ENCODE measurements at places on chromosomes 5 and 9. TPM values are rescaled to one million over a fixed set of nuclear protein-coding genes. Genes with fewer than 3 reads are reported as not detected.
A peak's percentile ranks its signal among the peaks of the same experiment; 100 is the strongest.

DNA sequence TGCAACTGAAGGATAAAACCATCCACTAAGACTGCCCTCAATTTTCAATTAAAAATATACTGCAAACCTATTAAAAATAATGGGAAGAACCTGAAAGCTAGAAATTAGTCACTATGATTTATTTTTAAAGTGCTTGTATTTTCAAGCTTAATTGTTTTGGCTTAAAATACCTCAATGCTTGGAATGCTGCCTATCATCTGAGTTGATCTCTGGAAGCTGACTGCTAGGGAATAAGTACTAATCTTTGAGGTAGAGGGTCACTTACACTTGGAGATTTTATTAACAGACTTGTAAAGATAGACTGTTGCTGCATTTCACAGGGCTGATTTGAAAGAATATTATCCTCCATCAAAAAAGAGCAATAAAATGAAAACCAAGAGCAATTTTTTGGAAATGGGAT, 6.2 kb downstream of the PCSK1 start:
- no peak for DNase-seq

DNA sequence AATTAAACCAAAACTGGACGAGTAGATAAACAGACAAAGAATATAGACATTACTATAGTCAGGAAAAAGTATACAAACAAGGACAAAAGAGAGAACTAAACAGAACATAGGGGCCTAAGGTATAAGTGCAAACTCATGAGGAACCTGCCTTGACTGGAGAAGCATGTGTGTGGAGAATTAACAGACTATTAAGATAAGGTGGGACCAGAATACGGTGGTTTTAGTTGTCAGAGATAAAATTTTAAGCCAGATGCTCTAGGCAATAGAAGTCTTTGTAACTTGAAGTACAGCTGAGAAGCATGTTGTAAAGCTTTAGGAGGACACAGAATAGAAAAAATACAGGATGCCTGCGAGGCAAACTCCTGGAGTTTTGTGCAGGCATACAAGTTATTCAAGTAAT, 707.1 kb downstream of the PTPRD start:
- DNase-seq, result no peak

SEMA6A gene
- total RNA-seq, result 121 TPM

GRCh38 chr9:37030611-37030939, 3.5 kb downstream of the PAX5 start:
- peak; percentile 66 for DNase-seq

DNA sequence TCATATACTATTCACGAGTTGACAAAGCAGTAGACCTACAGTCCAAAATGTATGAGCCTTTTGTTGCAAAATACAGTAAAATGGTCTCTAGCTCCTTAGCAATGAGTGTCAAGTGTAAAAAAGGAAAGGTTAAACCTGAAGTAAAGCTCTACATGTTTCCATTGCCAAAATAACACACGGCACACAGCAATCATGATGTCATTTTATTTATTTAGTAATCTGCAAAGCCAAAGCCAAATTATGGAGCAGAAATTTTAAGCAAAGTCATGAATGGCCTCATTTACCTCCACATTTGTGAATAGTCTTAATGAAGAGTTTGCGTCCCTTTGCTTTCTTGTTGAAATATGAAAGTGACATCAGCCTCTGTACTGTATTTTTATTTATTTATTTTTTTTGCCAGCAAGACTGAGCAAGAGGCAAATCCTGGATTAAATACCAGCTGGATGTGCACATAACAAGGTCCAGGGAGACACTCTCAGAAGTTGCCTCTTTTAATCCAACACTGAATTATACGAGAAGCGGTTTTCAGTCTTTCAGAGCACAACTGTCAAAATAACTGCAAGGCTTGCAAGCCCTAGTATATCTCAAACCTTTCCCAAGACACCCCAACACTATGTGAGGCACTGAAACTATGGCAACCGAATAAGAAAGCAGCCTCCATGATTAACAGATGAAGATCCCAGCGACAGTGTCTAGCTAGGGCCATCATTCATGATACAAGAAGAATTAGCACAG, 9.7 kb downstream of the SEMA6A start:
- DNase-seq, result no peak

DNA sequence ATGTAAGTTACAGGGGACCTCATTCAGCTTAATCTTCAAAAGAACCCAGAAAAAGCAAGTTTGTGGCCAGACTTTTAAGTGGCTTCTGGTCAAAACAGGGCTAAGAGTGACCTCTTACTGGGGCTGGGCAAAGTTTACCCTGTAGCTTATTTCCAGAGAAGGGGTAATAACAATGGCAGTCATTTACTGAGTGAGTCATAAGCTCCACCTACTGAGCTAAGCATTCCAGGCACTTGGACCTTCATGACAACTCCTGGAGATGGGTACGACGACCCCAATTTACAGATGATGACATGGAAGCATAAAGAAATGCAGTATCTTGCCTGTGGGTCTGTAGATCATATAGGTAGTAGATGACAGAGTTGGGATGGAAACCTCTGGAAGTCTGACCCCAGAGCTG, 4.7 kb upstream of the GPR151 start:
- no peak for DNase-seq

DNA sequence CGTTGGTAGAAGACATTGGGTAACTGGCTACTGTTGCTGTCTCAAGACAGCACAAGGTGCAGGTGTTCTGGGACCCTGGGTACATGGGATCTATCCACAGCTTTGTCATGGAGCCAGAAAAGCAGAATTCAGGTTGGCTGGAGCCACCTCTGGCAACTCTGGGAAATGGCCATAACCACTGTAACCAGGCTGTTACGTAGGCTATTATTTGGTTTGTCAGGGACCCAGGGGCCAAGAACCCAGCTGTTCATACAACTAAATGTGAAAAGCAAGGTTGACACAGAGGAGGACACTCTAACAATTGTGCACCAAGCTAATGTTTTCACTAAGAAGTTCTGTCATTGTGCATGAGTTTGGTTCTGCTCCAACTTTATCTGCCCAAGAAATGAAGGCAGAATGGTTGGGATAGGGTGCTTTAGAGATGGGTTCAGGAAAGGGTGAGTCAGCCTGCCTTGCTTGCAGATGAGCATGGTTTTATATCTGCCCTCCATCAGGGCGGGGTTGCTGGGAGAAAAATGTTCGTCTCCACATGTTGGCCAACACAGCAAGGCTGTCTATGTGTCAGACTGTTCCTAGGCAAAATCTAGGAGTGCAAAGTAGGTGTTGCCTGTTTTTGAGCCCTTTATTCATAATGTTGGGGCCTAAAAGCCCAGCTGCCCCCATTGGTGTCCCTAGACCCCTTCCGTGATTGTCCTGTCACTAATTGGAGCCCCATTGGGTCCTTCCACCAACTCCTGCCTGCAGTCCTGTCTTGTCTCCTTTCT, 131.3 kb upstream of the DAP start:
- DNase-seq, result no peak

DNA sequence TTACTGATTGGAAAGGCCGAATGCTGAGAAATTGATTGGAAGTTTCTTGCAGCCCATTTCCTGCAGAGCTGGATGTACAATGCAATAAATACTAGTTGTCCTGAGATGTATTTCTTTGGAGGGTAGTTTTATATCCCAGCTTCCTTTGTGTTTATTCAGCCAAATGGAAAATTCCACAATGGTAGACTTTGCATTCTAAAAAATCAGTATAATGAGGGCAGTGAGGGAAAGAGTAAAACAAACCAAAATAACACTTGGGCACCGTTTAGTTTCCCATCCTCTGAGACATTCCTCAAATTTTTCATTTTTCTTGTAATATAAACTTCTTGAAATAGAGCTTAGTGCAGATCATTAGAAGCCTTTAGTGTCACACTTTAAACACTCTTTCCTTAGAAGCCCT, 379.4 kb downstream of the EBF1 start:
- no peak for DNase-seq

DNA sequence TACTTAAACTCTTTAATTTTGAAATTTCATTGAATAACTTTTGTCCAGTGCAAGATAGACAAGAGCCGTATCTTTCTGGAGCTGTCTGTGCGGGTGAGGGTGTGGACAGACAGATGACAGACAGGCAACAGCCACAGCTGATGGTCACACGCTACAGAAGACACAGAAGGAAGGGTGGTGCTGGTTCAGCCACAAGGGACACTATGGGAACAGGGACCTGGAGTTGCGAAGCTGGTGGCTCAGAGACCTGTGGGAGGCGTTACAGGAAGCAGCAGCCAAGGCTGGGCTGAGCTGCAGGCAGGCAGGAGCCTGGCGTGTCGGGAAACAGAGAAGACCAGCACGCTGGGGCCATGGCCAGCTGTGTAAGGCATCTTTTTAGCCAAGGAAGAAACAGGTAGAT, 104.4 kb downstream of the WNK2 start:
- no peak for DNase-seq

DNA sequence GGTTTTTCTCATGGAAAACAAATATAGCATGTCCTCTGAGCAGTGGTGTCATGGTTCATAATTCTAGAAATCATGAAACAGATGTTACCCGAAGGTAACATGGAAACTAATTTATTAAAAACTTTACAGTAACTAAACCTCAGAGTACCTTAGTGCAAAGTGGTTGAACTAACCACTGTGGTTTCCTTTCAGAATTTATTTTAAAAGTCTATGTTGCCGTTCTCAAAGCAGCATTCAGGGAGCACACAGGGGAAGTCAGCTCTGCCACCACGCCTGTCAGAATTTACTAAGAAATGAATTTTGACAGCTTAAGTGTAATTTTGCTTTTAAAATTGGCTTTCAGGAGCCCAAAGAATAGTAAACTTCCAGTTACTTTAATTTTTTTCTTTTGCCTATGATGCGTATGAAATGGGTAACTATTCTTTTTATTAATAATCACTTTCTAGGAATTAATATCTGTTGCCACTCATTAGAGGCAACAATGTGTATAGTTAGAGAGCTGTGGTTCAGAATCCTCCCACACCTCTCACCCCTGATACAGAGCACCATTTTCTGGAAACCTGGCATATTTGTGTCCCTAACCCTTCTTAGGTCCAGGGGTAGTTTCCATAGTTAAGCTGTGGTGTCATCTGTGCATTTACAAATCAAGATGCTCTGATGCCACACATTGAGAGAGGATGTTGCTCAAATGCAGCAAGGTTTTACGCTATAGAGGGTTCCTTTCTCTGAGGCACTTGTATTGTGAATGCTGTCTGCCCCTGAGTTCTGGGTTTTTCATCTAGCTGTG, 202.6 kb downstream of the ZSWIM6 start:
- DNase-seq, result no peak

SH3PXD2B gene
- total RNA-seq, result 12.9 TPM

DNA sequence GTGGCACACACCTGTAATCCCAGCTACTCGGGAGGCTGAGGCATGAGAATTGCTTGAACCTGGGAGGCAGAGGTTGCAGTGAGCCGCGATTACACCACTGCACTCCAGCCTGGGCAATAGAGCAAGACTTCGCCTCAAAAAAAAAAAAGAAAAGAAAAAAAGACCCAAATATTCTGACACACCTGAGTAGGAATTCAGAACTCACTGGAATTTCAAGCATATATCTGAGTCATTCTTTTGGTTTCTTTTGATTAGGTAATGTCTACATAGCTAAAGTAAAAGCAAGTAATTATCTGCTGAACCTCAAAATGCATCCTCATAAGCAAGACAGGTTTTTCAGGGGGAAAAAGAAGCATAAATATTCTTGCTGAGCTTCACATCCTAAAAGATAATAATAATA, 35.9 kb downstream of the ANKRD31 start:
- DNase-seq, result no peak

DNA sequence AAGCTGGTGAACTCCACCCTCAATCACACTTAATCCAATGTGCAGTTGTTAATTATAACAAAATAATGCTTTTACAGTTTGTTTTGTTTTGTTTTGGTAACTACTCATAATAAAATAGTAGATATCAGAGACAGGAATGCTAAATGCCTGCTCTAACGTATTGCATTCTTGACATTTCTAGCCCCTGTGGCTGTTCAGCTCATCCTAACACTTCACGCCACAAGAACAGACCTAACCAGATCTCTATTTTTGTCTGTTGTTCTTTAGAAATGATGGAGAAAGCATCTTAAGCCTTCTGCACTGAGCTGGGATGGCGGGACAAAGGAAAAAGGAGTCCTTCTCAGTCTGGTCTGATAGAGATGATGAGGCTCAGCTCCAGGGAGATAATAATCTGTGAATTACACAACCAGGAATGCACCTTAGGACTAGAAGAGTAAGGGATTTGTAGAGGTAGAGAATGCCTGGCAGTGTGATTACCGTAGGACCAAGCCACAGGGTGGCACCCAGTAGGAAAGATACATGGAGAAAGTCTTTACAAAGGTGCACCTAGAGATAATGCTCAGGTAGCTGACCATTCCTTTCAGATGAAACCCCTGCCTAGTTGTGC, 628.8 kb downstream of the PDE4D start:
- DNase-seq, result no peak

FIBCD1 gene
- not detected for total RNA-seq

RNF180 gene
- 9.1 TPM for total RNA-seq

DNA sequence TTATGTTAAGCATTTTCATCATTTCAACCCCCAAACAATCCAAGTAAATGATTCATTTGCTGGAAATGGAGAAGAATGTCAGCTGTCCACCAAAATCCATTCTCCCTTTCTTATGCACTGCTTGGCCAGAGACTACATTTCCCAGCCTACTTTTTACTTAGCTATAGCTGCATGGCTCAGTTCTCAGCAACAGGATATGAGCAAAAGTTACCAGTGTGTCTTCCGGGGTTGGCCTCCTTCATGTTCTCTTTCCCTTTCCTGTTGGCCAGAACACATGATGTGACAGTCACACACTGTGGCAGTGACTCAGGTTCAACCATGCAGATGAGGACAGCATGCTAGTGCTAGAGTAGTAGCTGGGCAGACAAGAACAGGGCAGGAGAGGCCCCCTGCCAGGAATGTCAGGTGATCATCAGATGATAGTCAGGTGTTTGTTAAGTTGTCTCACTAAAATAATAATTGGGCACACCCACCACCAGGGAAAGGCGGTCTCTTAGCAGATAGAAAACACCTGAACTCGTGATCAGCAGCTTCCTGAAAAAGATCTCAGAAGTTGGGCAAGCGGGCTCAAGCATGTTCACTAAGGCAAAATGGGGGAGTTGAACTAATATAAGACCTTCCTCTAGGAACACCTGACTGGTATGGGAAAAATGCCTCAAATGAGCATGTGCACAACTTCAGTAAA, 12.2 kb downstream of the GPR150 start:
- DNase-seq, result peak; percentile 76

DNA sequence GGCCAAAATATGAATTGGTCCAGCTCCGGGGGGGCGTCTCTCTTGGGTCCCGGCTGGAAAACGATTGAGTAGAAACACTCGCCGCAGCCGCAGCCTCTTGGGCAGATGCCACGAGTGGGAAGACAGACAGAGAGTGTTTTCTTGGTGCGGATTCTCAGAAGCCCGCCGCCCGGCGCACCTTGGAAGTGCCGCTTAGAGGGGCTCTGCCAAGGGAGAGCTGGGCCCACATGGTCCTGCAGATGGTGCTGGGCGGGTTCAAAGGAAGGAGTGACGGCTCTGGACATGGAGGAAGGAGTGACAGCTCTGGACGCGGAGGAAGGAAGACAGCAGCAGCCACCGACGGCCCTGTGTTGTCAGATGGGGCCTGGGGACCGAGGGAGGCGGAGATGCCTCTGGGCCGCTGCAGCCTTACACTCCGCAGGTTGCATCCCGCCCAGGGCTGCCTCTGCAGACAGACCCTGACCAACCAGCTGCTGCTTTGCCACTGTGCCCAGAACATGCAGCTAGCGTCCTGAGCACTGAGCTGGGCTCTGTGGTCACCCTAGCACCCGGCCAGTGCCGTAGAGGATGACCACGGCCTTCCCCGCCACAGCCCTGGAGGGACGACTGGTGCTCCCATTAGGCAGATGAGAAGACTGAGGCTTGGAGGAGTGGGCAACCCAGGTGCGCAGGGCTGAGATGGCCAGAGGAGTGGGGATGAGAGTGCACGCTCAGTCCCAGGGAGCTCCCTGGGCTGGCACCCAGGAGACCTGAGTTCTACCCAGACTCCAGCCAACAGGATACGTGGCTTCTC, 20.8 kb upstream of the QRFP start:
- no peak for DNase-seq

Data from Peyer's patch (tissue), 4 donors.